ENCODE measurements at places on chromosomes 12 and 14.

GRCh38 chr12:104694161-104694560 lies 237.4 kb downstream of the CHST11 start:
- no peak for DNase-seq

GRCh38 chr12:116066381-116067230 lies 210.9 kb downstream of the MED13L start:
- peak; percentile 34 for DNase-seq

DNA sequence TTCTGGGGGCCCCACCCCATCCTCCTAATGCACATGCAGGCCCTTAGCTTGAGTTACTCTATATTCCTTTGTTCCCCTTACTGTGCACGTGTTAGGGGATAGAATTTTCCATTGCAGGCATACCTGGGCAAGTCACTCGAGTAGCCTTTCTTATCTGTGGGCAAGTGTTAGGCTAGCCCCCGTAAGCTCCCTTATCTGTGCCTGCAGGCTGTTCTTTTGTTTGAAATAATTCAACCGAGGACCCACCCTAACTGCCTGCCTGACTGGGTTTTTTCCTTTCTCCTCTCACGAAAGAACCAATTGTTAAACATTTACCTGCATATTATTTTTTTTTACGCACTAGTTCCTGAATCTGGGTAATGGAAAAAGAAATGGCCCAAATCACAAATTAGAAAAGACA lies 21.3 kb upstream of the BCAT1 start:
- DNase-seq: no peak

DNA sequence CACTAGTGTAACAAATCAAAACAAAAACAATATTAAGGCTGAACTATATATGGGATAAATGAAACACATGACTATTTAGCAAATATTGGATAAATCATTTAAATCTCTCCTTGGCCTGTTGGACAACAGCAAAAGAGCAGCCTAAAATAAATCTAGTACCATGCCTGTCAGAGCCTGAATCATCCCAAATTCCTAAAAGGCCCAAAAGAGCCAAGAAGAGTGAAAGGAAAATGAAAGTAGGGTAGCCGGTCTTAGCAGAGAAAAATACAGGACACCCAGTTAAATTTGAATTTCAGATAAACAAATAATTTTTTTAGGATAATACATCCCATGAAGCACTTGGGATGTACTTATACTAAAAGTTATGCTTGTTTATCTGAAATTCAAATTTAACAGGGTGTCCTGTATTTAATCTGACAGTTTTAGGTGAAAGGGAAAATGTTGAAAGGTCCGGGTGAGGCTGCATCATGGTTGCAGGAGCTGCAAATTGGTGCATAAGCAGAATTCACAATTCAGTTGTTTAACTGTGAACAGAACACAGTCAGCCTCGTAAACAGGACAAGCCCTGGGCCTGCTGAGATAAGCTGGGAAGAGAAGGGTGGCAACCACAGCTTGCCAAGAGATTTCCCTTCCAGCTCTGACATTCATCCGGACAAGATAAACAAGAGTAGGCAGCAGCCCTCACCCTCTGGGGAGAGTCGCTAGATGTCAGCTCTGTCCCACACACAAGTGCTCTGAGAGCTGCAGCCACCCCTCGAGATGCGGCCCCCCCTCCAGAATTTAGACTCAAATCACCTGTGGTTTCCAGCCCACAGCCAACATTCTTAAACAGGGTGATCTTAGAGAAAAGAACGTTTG lies 30.3 kb downstream of the DMAC2L start:
- no peak for DNase-seq

- DNase-seq: no peak
These were observed 17.4 kb downstream of the FOXN4 start for GRCh38 chr12:109291521-109292341.

GRCh38 chr14:81591266-81591665 lies 57.6 kb upstream of the SEL1L start:
- DNase-seq: no peak

GRCh38 chr14:21066882-21067502 lies 3.1 kb upstream of the ARHGEF40 start:
- no peak for DNase-seq

DNA sequence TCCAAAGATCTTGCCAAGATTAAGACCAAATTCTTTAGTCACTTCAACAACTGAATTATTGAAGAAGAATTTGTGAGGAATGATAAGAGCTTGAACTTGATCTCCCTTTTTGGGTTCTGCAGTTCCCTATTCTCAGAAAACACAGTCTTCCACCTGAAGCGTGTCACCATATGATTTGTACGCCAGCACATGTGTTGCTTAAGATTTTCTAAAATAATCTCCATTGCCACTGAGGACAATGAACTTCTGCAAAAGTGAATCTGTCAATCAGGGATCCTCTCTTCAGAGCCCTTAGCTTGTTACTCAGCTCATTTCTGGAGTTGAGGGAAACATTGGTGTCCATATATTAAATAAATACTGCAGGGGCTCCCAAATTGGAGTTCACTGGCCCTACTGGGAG lies 4.2 kb upstream of the SPIC start:
- DNase-seq: no peak

DNA sequence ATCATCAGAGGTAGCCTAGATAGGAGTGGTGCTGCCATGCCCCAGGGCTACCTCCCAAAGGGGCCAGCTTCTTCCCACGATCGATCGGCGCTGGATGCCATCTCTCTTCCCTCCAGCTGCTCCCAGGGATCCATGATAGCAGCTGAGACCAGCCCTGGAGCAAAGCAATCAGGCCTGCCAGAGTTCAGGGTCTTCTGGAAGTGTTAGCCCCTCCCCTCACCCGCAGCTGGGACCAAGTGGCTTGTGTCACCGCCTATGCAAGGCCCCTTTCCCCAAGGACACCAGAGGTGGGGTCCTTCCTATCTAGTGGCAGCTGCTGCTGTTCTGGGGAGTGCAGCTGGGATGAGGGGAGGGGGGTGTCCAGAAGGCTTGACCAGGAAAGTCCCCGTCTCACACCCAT lies 87.0 kb downstream of the IRF2BPL start:
- DNase-seq: no peak

DNA sequence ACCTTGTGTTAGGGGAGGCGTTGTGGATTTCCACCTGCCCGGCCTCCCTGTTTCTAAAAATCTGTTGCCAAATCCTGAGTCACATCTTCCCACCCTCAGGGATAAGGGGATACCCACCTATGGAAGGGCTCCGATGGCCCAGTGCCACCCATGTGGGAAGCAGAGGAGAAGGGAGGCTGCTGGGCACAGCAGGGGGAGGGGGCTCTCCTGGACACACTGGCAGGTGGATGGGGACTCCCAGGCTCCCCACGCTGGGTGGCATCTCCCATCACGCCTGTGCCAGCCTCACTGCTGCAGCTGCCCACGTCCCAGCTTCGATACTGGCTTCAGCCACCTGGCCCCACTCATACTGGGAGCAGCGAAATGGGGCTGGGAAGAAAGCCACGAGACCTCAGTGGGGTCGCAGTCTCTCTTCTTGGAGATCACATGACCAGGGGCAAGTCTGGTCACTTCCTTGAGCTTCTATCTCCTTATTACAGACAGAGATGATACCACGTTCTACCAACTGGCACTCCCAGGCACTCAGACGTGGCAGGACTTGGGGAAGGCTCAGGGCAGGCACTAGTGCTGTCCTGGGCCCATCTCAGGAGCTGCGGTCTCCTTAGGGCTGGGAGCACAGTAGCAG lies 72.2 kb downstream of the PITPNM2 start:
- DNase-seq: no peak

DNA sequence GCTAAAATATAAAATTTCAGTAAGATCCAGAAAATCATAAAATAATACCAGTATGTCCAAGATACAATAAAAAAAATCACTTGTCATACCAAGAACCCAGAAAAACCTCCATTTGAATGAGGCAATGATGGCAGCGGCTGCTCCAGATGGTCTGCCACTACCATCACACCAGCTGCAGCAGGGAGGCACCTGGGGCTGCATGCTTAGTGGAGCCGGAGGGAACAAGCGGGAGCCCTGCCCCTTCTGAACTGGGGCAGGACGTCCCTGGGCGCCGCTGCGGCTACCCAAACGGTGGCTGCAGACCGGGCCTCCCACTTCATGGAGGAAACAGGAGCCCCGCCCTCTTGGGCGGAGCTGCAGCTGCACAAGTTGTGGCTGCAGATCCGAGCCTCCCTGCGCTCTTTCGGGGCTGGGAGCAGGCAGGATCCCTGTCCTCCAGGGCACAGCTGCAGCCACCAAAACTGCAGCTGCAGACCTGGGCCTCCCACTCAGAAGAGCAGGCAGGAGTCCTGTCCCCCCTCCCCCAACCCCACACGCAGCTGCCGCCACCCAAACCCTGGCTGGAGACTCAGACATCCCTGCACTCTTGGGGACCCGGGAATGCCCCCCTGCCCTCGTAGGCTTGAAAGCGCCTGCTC lies 36.1 kb upstream of the OR5AU1 start:
- DNase-seq: peak; percentile 62

DNA sequence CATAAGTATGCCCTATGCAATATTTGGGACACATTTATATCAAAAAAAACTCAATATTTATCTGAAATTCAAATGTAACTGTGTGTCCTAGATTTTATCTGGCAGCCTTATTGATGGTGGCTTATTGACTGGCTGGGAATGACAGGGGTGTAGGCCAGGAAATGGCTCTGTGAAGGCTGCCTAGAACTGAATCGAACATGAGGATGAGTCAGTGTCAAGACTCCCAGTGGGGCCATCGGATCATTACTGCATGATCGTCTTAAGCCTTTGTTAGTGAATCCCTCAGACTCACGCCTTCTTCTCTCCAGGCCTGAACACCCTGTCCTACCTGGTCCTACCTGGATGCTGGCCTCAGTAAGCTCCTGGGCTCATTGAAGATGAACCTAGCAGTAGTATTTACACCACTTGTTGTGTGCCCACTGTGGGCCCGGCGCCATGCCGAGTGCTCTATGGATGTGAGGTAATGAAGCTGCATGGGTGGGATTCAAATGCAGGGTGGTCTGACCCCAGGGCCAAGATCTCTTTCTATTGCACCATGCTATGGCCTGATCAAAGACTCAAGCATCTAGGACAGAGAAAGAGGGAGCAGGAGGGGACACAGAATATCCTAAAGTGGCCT lies 21.0 kb upstream of the FAIM2 start:
- DNase-seq: no peak

DNA sequence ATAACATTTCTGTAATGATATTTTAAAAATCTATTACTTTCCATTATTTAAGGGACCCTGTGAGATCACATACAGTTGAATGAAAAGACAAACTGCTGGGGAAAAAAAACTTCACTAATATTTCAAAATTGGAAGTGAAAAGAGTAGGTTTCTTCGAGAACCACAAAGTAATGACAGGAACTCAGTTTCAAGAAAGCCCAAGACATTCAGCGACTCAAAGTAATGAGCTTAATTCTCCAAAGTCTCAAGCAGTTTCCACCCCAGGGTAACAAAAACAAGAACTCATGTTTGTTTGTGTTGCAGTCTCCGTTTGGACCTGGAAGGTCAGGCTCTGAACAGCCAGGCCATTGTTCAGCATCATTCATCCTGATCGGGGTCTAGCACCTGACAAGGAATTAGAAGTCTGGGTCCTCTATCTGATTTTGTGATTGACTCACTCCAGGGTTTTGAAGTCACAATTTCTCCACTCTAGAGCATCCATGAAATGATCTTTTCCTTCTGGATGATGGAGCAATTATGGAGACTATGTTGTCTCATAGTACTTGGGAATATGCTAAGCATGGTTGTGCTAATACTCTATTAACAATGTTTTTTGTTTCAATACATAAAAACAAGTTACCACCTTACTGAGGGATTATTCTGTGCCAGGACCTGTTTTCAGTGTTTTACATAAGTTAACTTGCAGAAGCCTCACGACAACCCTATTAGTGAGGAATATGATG lies 126.9 kb downstream of the SLC25A21 start:
- DNase-seq: no peak

GRCh38 chr12:29709054-29709453 lies 74.7 kb downstream of the TMTC1 start:
- DNase-seq: no peak

DNA sequence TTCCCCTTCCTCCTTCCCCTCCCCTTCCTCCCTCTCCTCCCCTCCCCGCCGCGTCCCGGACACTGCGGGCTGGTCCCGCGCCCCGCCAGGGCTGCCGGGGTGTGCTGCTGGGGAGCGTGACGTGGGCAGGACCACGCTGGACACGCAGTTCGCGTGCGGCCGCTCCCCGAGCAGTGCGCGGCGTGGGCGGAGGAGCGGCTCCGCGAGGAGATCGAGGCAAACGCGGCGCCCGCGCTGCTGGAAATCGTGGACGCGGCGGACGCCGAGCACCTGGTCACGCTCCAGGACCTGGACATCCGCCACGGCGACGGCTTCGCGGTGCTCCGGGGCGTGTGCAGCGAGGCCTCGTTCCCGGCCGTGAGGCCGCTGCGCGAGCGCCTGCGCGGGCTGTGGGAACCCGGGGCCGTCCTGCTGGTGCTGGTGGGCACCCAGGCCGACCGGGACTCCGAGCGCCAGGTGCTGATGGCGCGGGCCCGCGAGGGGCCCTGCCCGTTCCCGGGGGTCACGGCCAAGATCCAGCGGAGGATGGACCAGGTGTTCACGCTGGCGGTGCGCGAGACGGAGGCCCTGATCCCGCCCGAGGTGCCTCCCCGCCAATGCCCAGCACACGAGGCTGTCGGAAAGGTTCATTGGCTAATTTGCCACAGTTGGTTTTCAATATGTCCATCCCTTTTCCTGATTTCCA lies 84.3 kb downstream of the TNFAIP2 start:
- no peak for DNase-seq

DNA sequence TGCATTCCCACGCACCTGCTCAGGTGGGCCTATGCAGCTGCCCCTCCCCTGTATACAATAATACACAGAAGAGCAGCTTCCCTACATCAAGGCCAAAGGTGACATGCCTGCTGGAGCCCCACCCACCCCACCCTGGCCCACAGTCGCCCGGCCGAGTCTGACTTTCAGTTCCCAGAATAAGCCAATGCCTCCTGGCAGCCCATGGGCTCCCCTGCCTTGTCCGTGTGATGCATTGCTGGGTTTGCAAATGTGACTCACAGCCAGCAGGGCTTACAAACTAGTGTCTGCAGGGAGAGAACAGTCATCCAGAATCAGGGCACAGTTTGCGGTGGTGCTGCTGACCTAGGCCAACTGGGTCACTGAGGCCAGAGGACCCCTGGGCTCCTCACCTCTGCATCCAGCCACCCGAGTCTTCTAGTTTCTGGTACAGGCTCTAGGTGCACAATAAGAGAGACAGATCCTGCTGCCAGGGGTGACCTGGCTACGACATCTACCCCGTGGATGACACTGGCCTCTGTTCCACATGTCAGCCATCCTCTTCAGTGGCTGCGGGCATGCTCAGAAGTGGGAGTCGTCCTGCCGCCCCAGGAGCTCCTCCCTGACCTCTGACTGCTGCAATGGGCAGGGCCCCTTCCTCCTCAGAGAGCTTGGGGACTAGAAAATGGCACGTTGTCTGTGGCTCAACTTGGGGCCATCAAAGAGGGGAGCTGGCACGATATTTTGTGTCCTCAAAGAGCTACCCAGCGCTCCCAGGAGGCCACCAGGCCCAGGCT lies 84.5 kb downstream of the CHGA start:
- no peak for DNase-seq

- DNase-seq: no peak
These were observed 50.8 kb upstream of the AP4S1 start for GRCh38 chr14:30974628-30975027.

- no peak for DNase-seq
These were observed 28.5 kb upstream of the PWP1 start for GRCh38 chr12:107657133-107657532.
